ENCODE measurements at places on chromosomes 7 and 10.
A peak's percentile ranks its signal among the peaks of the same experiment; 100 is the strongest.

- no peak for DNase-seq
Observed at GRCh38 chr7:27641581-27642230, 21.0 kb downstream of the HIBADH start.

GRCh38 chr10:113232928-113233511 is 283.0 kb downstream of the TCF7L2 start:
- DNase-seq = no peak

DNA sequence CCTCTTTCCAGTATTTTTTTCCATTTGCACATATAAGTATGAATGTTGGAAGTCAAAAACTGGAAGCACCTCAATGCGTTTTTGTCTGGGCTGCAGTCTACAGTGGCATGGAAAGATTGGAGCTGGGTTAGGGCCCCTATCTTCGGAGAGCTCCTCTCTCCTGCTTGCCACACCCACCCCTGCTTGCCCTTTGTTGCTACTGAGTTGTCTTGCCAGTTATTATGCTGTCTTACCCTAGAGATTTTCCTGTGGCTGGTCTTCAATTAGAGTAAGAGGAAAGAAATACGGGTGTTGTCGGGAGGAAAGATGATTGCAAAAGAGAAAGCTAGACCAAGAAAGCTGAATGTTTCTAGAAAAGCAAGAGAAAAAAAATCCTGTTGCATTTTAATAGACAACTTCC is 228.9 kb upstream of the CELF2 start:
- DNase-seq = no peak

DNA sequence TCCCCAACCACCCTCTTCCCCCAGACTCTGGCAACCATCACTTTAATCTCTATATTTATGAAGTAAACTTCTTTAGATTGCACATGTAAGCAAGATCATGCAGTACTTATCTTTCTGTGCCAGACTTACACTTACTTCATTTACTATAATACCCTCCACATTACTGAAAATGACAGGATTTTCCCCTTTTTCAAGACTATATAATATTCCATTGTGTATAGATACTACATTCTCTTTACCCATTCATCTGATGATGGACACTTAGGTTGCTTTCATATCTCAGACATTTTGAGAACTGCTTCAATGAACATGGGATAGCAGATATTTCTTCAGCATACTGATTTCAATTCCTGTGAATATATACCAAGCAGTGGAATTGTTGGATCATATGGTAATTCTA is 4.4 kb downstream of the DOCK4 start:
- DNase-seq = no peak

GRCh38 chr10:63901228-63901627 is 380.0 kb downstream of the REEP3 start:
- no peak for DNase-seq

- no peak for DNase-seq
Observed at GRCh38 chr7:112001091-112001826, 204.9 kb downstream of the DOCK4 start.

DNA sequence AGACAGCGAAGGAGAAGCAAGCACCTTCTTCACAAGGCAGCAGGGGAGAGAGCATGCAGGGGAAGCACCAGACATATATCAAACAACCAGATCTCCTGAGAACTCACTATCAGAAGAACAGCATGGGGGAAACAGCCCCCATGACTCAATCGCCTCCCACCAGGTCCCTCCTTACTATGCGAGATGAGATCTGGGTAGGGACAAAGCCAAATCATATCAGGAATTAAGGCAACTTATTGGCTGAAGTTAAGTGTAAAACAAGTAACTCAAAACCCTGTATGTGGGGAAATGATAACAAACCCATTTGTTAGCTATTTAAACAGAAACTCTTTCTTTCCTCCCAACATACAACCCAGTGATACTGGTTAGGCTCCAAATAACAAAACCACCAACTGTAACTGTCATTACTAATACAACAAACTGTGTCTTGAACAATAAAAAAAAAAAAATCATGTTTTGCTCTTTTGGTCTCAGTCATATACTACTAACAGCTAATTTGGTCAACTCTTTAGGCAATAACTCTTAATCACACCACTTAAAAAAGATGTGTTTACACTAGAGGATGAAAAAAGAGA is 57.8 kb downstream of the MINDY3 start:
- DNase-seq = no peak

GRCh38 chr10:47143473-47143872 is 156.5 kb upstream of the GDF10 start:
- DNase-seq = no peak

GRCh38 chr10:103504181-103504783 is 10.8 kb downstream of the NEURL1 start:
- DNase-seq = no peak

- no peak for DNase-seq
Observed at GRCh38 chr10:29078919-29079318, 210.0 kb upstream of the LYZL1 start.

- no peak for DNase-seq
Observed at GRCh38 chr7:105707967-105708762, 126.9 kb upstream of the EFCAB10 start.

GRCh38 chr10:104816501-104816900 is 175.4 kb downstream of the SORCS3 start:
- no peak for DNase-seq

GRCh38 chr7:148260599-148260998 is 330.0 kb upstream of the C7orf33 start:
- DNase-seq = no peak

DNA sequence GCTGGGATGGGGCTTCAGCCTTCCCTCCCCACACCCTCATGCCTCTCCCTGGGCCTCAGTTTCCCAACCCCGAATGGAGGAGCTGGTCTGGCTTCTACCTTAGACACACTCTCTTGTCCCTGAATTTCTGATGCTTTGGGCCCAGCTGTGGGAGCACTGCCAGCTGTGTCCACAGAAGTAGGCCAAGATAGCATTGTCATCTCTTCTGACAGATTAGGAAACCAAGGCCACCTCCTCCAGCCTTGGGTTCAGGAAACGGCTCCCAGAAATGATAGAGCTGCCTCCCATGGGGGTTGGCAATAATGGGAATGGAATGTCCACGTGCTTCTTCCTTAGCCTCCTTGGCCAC is 1.3 kb downstream of the PPIF start:
- DNase-seq = peak; percentile 50

DNA sequence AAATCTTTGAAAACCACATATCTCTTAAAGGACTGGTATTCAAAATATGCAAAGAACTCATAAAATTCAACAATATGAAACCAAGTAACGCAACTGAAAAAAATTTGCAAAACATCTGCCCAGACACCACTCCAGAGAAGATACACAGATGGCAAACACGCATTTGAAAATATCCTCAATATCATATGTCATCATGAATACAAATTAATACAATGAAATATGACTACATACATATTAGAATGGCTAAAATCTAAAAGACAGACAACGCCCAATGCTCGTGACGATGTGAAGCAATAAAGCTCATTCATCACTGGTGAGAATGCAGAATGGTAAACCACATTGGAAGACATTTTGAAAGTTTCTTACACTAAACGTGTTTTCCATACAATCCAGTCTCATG is 770.1 kb upstream of the CELF2 start:
- no peak for DNase-seq

GRCh38 chr7:37432281-37432920 is 16.3 kb downstream of the ELMO1 start:
- no peak for DNase-seq

GRCh38 chr7:149257146-149257545 is 4.8 kb upstream of the ZNF783 start:
- no peak for DNase-seq

GRCh38 chr7:119374436-119374835 is 898.5 kb upstream of the KCND2 start:
- no peak for DNase-seq

- DNase-seq = no peak
Observed at GRCh38 chr7:130421684-130422083, 19.1 kb downstream of the CEP41 start.

Measured in left lobe of liver (tissue), 2 donors.